Stimulated activated CD8-positive, alpha-beta memory T cell treated with anti-CD3 and anti-CD28 coated beads, Interleukin-7, amount 100 ng/mL, for 1 hour (primary cell): ENCODE measurements at places on chromosomes 3 and 15.

- DNase-seq, result no peak
These were observed 1024.3 kb downstream of the FHIT start for GRCh38 chr3:60226912-60227311.

GRCh38 chr15:60006873-60007272 lies 2.8 kb downstream of the FOXB1 start:
- no peak for DNase-seq

GRCh38 chr3:197309528-197310361 lies 11.3 kb upstream of the DLG1 start:
- DNase-seq, result no peak

DNA sequence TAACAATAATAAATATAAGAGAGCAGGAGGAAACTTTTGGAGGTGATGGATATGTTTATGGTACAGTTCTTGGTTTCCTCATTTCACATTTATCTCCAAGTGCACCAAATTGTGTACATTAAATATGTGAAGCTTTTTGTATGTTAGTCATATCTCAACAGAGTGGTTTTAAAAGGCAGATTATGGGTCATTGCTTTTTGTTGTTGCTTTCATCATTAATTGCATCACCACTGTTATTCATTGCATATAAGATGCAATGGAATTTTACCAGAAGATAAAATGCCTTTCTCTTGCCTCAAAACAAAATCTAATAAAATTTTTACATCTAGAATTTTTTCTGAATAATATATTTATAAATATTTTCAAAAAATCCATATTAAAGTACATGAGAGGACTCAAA lies 1198.9 kb upstream of the GBE1 start:
- no peak for DNase-seq

DNA sequence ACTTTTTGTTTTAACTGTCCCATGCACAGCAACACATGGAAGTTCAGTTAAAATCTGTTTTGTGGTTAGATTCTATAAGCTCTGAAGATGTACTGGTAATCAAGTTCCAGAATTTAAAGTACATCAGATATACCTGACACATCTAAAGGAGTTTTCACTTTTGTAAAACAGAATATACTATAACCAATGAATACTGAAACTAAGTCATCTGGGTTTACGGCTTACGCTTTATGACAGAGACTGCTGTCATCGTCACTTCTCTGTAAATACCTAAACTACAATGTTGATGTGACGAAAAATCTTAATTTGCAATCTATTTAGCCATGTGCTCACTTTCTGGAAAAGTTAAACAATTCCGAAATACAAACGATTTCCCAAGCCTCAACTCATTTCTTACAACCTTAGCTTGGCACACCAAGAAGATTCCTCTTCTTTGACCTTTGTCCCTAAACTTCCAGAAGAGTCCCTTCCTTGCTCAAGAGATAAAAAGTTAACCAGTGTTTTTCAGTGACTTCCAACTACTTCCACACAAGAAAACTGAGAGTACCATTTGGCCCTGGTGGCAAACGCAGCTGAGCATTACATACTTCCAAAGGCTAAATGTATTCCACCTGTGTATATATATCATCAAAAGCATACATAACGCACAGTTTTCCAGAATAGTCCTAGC lies 56.8 kb upstream of the NEK10 start:
- DNase-seq, result no peak

DNA sequence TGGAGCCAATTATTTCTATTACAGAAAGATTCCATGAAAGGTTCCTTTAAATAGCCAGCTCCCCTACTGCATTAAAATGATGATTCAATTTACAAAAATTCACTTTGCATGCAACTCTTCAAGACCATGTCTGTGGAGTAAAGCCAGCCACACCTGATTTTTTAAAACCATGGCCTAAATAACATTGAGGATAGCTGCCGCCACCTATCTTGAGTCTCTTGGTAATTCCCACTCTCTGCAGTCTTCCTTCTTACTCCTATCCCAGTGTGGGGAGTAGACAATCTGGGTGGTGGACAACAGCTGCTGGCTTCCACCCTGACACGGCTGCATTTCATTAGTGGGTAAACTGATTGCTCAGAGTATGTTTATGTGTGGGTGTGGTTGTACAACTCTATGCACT lies 10.7 kb downstream of the LRTM1 start:
- DNase-seq, result no peak

- no peak for DNase-seq
These were observed 621.8 kb downstream of the MECOM start for GRCh38 chr3:169041677-169042171.

GRCh38 chr3:177715980-177716379 lies 518.7 kb upstream of the TBL1XR1 start:
- DNase-seq, result no peak

GRCh38 chr3:184092199-184092598 lies 4.7 kb upstream of the HTR3E start:
- DNase-seq, result no peak

- DNase-seq, result no peak
These were observed 59.0 kb upstream of the MBNL1 start for GRCh38 chr3:152209776-152210175.

DNA sequence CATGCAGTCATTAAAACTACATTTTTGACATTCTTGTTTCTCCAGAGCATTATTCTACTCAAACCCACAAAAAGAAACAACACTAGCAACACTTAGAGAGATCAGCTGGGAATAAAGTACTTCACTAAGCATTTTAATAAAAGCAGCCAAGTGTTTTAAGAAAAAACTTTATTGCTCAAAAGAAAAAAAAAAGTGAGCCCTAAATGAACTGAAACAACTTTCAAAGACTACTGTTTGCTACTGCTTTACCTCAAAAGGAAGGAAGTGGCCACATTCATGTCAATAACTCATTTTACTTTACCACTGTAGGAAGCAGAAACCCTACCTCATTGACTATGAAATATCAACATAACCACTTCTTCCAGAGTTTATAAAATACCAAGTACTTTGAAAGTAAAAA lies 91.3 kb downstream of the UACA start:
- DNase-seq, result no peak

GRCh38 chr15:74767167-74768098 lies 14.4 kb upstream of the CSK start:
- no peak for DNase-seq

DNA sequence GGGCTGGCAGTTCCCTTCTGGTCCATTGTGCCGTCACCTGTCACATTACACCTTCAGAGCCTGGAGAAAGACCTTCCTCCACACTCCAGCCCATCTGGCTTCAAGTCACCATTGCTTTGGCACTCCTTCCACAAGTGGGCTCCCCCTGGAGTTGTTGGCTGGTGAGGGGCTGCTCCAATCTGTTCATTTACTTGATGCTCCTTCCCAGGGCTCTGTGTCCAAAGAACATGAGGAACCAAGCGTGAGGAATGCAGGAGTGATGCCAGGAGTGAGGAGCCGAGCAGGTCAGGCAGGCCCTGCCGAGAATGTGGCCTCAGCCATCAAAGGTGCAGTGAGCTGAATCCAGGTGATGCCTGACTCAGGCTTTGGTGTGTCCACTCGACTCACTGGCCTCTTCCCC lies 57.2 kb downstream of the OXNAD1 start:
- no peak for DNase-seq

DNA sequence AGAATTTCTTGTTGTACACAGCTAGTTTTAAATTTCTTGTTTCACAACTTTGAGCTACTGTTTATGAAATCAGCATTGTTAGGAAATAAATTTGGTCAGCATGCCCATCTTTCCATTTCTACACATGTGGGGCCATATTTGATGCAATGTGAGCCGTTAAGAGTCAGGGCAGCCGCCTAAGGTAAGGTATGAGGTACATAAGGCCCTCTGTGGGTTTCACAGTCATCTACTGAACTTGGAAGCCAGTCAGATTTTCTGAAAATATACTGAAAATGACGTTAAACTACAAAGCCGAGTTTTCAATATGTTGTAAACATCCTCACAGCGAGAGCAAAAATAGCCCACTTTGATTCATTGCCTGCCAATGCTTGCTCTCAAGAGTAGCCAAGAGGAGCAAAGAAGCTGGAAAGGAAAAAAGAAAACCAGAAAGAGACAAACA lies 94.7 kb upstream of the PDZRN3 start:
- no peak for DNase-seq

DNA sequence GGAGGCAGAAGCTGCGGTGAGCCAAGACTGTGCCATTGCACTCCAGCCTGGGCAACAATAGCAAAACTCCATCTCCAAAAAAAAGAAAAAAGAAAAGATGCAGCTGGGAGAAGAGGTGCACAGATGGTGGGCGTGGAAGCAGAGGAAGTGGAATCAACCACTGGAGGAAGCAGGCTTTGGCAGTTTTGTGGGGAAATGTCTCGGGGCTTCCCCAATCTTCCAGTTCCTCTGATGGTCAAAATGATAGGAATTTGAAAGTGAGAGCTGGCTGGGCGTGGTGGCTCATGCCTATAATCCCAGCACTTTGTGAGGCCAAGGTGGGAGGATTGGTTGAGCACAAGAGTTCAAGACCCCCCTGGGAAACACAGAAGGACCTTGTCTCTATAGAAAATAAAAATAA lies 48.1 kb upstream of the SMAD3 start:
- no peak for DNase-seq

- no peak for DNase-seq
These were observed 18.6 kb upstream of the SEC13 start for GRCh38 chr3:10339376-10339955.

- no peak for DNase-seq
These were observed 3.0 kb upstream of the WNT7A start for GRCh38 chr3:13882876-13883275.

DNA sequence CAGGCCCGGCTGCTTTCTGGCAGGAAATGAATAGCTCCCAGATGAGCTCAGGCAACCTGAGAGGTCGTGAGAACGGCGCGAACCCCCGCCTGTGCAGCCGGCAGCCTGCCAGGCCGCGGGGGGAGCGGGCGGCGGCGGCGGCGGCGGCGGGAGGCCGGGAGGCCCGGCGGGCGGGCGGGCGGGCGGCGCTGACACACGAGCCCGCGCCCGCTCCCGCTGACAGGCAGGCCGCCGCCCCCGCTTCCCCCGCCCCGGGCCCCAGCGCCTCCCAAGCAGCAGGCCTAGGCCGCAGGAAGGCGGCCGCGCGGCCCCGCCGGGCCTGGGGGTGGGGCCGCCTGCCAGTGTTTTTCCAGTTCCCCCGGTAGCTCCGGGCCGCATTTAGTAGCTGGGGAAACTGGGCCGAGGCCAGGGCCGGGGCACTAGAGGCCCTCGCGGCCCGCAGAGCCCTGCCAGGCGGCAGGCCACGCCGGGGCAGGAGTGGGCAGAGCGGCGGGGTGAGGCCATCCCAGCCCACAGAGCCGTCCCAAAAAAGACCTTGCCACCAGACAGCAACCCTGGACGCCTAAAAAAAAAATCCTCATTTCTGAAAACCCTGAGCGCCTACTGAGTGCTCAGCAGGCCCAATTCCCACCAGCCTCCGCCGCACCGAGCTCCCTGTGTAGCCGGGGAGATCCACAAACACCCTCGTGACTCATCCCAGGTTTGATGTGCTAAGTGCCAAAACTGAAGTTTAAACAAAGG lies 5.6 kb downstream of the HES1 start:
- DNase-seq, result no peak

GRCh38 chr3:38205472-38205805 lies 40.1 kb downstream of the OXSR1 start:
- no peak for DNase-seq

DNA sequence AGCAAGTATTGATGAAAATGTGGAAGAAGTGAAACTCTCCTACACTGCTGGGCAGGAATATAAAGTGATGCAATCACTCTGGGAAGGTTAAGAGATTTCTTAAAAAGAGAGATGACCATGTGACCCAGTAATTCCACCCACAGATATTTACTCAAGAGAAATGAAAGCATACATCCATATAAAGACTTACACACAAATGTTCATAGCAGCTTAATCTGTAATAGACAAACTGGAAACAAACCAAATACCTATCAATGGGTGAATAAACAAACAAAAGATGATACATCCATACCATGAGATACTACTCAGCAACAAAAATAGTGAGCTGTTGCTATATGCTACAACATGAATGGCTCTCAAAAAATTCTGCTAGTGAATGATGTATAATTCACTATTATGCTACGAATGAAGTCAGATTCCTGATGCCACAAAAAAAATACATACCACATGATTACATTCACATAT lies 463.3 kb downstream of the MAGI1 start:
- DNase-seq, result no peak

- no peak for DNase-seq
These were observed 34.7 kb upstream of the LACTB start for GRCh38 chr15:63086947-63087346.
